ENCODE measurements at places on chromosomes 5 and 9.

DNA sequence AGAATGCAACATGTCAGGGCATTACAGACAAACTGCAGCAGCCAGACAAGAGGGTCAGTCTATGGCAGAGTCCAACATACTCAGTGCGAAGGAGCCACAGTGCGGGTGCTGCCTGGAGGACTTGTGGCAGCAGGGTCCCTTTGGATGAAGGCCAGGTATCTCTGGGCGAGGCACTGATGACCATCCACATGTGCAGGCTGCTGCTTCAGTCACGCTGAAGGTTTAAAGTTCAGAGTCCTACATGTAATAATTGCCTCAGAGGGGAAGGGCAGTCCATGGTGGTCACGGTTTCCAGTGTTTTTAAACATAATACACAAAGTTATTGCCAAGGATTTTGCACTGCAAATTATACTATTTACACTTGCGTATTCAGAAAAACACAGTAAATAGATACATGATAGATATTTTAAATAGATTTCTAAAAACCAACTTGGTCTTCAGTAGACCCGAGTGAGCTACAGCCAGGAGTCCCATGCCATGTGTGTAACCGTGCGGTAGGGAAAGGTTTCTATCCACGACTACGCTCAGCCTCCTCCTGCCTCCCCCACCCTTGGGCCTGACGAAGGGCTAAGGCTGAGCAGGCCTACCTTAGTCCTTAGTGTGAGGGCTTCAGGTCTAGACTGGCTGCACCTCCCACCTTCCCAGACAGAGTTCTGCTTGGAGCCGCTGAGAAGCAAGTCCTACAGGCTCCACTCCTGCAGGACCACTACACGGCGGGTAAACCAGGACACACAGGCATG is 76.2 kb downstream of the GPR21 start:
- no peak for DNase-seq

DNA sequence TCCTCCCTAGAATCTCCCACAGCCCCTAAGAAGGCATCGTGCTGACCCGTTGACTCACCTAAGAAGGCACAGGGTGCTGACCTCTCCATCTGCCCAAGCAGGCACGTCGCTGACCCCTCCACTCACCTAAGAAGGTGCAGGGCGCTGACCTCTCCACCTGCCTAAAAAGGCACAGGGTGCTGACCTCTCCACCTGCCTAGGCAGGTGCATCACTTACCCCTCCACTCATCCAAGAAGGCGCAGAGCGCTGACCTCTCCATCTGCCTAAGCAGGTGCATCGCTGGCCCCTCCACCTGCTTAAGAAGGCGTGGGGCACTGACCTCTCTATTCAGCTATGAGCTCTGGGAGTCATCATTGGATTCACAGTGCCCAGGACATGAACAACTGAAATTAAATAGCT is 54.4 kb upstream of the FCN1 start:
- DNase-seq = no peak

- no peak for DNase-seq
Observed at GRCh38 chr5:126801992-126802294, 25.0 kb downstream of the LMNB1 start.

- DNase-seq = no peak
Observed at GRCh38 chr9:136653323-136654079, 9.2 kb upstream of the EGFL7 start.

GRCh38 chr5:67353500-67354450 is 157.2 kb upstream of the CD180 start:
- DNase-seq = no peak

DNA sequence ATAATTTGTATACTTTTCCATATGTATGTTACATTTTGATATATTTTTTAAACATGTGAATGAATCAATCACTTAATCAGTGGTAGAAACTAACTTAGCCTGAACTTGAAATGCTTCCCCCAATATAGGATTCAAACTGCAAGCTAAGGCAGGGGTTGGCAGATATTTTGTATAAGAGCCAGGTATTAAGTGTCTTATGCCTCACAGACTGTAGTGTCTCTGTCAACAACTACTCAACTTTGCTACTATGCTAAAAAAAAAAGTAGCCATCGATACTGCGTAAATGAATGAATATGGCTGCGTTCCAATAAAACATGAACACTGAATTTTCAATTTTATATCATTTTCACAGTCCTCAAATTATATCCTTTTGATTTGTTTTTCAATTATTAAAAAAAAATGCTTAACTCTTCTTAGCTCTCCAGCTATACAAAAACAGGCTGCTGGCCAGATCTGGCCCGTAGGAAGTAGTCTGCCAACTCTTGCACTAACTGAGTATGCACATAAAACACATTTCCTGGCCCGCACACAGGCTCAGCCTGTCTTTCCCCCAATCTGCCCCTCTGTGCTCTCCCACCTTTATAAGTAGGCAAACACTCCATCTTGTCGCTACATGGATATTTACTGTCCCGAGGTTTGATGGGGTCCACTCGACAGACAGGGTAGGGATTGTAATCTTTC is 91.8 kb downstream of the SAXO1 start:
- DNase-seq = no peak

GRCh38 chr9:72880821-72881220 is 72.0 kb downstream of the ALDH1A1 start:
- DNase-seq = no peak

DNA sequence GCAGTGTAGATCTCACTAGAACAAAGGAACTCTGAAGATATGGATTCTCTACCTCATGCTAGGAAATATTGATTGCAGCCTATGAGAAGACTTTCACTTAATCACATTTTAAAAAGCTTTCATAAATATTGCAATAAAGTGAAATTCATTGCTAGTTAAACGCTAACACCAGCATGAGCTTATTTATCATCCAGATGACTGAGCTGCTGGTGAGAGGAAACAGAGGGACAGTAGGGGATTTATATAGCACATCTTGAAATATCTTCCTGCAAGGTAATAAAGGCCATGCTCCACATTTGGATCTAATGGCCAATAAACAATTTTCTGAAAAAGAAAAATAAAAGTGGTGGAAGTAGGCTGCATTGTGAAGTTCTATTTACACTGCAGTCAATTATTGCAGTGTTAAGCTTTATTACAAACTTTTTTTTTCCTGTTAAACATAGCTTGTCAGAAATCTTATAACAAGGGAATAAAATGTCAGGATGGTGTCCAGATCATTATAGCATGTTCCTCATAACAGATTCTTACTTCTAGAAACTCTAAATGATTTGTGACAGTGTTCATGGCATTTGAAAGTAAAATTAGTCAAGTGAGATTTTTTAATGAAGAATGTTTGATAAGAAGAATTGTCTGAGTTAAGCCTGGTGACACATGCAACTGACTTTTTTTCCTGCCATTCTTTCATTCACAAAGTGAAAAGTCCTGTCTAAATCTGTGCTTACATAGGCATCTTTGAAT is 342.6 kb downstream of the DMAC1 start:
- no peak for DNase-seq

- no peak for DNase-seq
Observed at GRCh38 chr5:141095263-141095641, 837 bp downstream of the PCDHB2 start.

- DNase-seq = no peak
Observed at GRCh38 chr9:19770973-19771372, 17.9 kb downstream of the SLC24A2 start.

DNA sequence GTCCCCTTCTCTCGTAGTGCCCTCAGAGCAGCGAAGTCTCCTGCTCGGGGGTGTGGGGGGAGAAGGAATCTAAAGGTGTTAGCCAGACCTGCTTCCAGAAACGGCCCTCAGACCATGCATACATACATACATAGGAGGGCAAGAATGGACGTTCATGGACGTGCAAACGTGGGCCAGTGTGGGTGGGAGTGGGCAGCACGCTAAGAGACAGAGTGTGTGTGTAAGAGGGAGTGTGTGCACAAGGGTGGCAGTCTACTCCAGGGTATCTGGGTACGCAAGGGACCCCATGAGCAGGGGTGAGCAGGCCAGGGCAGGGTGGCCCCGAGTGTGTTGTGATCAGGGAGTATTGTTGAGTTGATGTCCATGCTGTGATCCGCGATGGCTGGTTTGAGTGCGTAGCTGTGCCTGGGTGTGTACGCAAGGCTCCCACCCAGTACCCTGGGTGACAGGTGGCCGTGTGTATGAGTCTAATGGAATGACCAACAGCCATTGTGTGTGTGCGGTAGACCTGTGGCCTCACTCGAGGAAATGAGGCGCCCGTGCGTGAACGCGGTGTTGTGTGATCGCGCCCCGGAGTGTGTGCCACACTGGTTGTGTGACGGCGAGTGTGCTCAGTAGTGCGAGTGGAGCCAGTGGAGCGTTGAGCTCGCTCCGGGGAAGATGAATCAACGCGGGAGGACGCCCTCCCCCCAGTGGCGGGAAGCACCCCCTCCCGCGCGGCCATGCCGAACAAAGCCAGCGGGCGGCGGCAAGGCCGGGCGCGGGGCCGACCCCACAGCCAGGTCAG is 826 bp downstream of the GPRIN1 start:
- no peak for DNase-seq

GRCh38 chr9:105855987-105856386 is 161.6 kb downstream of the TMEM38B start:
- no peak for DNase-seq

DNA sequence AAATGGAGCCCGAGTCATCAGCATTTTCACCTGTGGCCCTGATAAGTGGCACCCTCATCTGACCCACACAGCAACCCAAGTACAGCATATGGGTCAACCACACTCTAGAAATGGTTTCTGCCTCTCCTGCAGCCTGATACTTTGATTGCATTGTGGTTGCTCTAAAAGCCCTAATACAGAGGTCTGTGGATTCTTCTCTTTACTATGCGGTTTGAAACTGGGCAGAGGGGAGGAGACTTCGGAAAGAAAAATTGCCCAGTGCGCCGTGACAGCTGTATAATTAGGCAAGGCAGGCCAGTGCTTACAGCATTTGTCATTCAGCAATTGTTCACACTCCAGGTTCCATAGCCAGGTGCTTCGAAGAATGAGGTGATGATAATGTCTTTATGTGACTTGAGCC is 361.0 kb downstream of the NFIB start:
- DNase-seq = no peak

GRCh38 chr5:14173377-14174229 is 30.5 kb downstream of the TRIO start:
- no peak for DNase-seq

DNA sequence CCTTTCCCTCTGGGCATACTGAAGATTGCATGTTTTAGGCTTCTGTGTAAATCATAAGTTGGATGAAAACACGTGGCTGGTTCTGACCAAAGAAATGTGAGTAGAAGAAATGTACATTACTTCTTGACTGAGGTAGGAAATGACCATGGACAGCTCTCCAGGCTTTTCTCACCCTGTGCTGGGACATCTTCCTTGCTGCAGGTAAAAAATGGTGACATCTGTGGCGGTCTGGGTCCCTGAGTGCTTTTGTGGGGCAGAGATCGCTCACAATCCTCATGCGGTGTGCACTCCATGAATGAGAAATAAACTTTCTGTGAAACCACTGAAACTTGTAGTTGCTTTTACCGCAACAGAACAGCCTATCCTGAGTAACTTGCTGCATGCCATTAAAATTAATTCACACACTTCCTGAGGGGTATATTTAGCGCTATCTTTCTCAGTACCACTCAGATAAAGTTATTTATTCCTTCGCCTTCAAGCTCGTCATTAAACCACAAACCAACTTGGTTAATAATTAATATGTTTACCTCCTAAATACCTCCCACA is 730.4 kb downstream of the EFNA5 start:
- no peak for DNase-seq

DNA sequence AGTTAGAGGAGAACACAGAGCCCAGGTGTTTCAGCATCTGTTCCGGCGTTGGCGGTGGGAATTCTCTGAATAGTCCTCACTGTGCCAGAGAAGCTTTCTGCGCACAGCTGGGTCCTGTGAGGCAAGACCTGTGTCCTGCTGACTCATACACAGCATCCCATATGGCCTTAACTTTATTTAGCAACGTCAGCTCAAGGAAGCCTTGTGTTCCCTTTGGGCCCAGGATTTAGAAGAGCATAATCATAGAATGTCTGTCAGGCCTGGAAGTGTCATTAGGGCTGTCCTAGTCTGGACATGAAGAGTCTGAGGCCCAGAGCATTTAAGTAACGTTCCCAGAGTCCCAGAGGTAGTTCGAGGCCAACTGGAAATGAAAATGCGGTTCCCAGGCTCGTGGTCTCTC is 188.6 kb upstream of the DMRT1 start:
- DNase-seq = no peak

DNA sequence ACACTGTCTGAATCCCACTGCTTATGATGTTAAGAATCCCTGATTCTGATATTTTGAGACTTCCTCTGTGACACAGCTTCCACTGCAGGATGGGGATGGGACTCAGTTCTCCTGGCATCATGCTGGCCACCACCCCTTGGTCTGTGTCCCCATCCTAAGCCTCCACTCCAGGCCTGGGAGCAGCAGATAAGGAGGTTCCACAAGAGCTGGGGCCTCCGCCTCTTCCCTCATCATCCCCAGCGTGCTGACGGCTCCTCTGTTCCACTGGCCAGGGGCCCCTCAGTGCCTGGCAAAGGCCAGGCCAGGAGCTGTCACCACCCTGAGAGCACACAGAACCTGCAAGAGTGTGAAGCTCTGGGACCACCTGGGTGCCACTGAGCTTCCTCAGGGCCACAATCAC is 40.6 kb downstream of the CAMK2A start:
- no peak for DNase-seq

GRCh38 chr5:157827423-157827822 is 31.5 kb downstream of the CLINT1 start:
- DNase-seq = no peak

- DNase-seq = no peak
Observed at GRCh38 chr9:20238921-20239320, 383.4 kb downstream of the MLLT3 start.

DNA sequence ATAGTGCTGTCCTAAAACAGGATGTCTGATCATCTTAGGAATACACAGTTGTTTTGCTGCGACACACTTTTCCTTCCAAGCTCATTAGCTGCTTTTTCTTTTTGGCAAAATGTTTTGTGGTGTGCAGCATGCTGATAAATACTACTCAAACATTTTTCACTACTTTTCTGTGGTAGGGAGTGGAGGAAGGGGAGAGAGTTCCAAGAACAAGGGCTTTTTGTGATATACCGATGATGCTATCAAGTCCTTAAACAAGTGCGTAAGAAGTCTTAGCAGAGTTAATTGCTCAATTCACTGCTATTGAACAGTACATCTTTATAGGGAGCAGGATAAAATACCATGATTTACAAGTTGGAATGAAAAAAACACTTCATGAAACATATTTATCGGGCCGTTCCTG is 23.6 kb upstream of the TEK start:
- no peak for DNase-seq

- no peak for DNase-seq
Observed at GRCh38 chr5:76162335-76162734, 79.2 kb downstream of the SV2C start.

DNA sequence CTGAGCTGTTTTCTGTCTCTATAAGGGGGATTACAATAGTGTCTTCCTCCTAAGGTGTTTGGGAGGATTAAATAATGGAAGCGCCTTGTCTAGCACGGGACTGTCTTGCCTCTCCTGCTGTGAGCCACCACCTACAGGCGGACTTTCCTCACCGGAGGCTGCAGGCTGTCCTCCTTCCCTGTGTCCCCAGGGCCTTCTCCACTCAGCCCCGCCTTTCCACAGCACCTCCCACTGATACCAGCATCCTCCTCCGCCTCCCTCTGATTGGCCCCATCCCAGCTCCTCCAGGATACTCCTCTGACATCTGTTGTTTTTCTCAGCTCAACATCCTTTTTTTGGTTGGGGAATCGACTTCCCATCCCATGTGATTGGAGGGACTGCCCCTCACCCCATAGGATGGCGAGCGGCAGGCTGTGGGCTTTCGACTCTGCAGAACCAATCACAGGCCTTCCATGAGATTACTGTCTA is 851 bp upstream of the ZDHHC12 start:
- DNase-seq = no peak

- DNase-seq = no peak
Observed at GRCh38 chr9:97504381-97505216, 3.1 kb downstream of the TMOD1 start.

GRCh38 chr9:15146268-15146700 is 160.7 kb downstream of the TTC39B start:
- no peak for DNase-seq

Measured in stimulated activated CD4-positive, alpha-beta T cell treated with anti-CD3 and anti-CD28 coated beads, TNF-alpha, amount 100 ng/mL, for 4 hours (primary cell).